Activated CD4-positive, alpha-beta T cell treated with anti-CD3 and anti-CD28 coated beads for 4 hours (primary cell): ENCODE measurements at places on chromosomes 16 and 17.

DNA sequence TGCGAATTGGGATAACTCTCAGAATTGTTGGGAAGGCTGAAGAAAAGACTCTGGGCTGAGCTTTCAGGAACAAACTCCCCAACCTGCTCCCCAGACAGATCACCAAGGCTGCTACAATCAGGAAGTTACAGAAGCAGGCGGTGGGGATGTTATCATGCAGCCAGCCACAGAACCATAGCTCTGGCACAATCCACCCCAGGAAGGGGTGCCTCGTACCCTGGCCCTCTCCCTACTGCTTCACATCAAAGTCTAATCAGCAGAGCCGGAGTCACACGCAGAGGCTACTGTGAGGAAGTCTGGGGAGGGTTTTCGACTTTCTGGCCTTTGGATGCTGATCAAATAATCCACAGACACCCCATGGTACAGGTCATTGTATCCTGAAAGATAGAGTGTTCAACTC, 86.8 kb downstream of the NTN1 start:
- no peak for DNase-seq

DNA sequence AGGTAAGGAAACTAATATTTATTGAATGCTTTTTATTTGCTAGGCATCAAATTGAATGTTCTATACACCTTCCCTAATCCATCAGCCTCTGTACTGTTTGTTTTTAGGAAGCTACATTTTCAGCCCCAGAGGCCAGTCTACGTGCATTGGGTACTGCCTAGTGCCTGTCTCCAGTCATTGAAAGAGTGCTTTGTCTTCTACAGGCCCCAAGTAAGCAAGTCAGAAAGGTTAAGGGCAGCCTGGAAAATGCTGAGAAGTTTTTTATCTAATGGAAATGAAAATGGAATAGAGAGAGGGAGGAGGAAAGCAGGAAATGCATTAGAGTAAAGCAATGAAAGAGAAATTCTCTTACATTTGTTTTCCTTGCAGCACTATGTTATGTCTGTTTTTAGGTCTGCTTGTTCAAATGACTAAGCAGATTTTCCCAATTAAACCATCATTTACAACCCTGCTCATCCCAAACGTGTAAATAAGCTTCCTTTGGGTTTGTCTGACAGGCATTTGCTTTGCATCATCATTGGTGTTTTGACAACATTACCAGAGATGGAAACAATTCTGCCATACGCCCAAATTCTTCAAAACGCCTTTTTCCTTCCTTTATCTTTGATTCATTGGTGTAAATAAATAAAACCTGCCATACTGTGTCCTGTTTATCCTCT, 116.0 kb upstream of the GOT2 start:
- DNase-seq: no peak

- DNase-seq: no peak
Observed at GRCh38 chr16:49644145-49644463, 211.8 kb downstream of the ZNF423 start.

GRCh38 chr16:49556606-49557446, 183.2 kb downstream of the C16orf78 start:
- no peak for DNase-seq

GRCh38 chr16:58628845-58629732, 537 bp downstream of the CNOT1 start:
- peak; percentile 51 for DNase-seq

GRCh38 chr16:51464996-51465395, 313.9 kb upstream of the SALL1 start:
- DNase-seq: no peak

GRCh38 chr17:80012765-80013741, 22.6 kb downstream of the TBC1D16 start:
- DNase-seq: no peak

DNA sequence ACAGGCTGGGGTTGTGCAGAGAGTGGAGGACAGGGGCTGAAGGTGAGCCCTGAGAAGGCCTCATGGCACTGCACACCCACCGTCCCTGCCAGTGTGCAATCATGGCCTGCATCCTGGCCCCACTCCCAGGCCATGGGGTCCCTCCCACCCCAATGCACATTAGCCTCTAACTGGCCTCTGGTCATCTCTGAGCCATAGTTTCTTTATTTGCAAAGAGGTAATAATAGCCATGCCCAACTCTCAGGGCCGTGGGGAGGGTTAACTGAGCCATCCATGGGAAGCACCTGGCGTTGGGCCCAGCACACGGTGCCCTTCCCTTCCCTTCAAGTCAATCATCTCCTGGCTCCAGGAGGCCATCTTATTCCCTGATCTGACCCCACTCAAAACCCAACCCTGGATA, 10.8 kb upstream of the ITGA3 start:
- no peak for DNase-seq

GRCh38 chr17:19928299-19928698, 49.3 kb downstream of the AKAP10 start:
- DNase-seq: no peak

GRCh38 chr17:37399265-37399803, 7.3 kb downstream of the ACACA start:
- DNase-seq: no peak

DNA sequence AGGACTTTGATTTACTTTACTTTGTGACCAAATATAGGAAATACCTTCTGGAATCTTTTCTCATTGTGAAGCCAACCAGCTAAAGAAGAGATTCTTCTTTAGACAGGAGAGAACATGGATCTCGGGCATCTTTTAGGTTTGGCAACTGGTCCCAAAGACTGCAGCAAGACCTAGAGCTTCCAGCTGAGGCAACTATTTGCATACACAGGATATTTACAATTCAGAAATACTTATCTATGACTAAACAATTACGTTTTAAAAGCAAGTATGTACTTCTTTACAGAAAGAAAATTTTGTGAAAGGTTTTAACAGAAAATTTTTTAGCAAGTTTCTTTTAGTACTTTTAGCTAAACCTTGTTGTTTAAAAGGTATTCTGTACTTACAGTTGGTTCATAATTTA, 106.5 kb downstream of the MAP2K4 start:
- no peak for DNase-seq

- no peak for DNase-seq
Observed at GRCh38 chr17:15342460-15342859, 1.1 kb upstream of the TEKT3 start.

DNA sequence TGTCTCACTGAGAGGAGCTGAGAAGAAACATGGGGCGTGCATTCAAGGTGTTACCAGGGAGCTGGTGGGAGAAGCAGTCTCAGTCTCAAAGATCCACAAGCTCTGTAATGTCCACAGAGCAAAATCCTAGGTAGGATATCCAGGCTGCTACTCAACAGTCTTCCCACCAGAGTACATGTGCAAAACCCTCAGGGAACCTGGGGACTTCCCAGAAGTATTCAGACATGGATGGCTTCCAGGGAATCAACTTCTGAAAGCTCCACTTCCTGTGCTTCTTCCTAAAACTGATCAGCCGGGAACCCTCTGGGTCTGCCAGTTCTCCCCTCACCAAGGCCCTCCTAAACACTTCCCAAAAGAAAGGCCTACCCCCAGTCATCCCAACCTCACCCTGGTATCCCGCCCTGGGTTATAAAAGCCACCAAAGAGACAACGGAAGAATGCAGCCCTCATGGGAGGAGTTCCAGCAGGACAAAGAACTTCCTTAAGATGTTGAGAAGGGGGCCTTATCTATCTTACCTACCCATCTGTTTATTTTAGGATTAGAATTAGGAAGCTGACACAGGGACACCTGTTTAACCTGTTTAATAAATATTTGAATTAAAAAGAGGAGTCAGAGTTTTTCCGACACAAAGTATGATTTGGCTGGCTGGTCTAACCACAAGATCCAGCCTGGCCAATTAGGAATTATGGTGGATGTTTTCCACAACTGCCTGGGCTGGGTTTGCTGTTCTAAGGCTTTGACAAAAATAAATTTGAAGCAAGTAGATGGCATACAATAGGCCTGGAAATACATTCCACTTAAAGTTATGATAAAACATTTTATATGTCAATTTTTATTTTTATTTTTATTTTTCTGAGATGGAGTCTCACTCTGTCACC, 37.0 kb downstream of the CUEDC1 start:
- no peak for DNase-seq

DNA sequence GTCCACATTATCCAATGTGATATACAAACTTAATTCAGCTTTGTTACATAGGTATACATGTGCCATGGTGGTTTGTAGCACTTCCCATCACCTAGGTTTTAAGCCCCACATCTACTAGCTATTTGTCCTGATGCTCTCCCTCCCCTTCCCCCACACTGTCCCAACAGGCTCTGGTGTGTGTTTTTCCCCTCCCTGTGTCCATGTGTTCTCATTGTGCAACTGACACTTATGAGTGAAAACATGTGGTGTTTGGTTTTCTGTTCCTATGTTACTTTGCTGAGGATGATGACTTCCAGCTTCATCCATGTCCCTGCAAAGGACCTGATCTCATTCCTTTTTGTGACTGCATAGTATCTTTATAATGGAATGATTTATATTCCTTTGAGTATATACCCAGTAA, 196.7 kb downstream of the CDH11 start:
- DNase-seq: no peak

- DNase-seq: no peak
Observed at GRCh38 chr16:88531931-88532433, 38.2 kb upstream of the ZC3H18 start.

DNA sequence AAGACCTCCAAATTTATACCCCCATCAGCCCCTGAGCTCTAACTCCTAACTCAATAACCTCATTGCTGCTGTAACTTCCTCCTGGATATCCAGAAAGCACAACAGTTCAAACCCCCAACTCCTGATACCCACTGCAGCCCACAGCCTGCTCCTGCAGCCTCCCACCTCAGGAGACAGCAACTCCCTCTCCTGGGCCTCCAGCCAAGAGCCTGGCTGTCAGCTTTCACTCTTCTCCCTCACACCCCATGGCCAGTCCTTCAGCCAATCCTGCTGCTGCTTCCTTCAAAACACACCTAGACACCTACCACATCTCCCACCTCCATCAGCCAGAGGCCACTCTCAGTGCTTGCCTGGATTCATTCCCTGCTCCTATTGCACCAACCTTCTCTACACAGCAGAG, 5.4 kb downstream of the GINS2 start:
- DNase-seq: no peak

GRCh38 chr17:66540131-66540781, 237.8 kb downstream of the PRKCA start:
- DNase-seq: no peak

DNA sequence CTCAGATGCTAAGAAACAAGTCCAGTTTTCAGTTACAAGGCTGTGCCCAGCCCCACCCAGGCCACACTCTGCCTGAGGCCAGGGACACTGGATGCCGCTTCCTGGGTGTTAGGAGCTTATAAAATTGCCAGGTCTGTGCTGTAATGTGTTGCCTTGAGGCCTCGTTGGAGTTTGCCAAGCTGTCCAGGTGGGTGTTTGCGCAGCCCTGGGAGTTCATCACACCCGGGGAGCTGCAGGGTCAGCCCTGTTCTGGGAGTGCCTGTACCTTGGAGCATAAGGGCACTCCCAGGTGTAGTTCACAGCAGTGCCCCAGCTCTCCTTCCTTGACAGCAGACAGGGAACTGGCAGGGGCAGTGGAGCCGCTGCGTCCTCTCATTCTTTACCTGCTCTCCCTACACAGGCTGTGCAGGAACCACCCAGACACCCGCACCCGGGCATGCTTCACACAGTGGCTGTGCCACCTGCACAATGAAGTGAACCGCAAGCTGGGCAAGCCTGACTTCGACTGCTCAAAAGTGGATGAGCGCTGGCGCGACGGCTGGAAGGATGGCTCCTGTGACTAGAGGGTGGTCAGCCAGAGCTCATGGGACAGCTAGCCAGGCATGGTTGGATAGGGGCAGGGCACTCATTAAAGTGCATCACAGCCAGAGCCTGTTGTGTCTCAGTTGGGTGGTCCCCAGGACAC, 1.6 kb downstream of the GFER start:
- DNase-seq: no peak

- no peak for DNase-seq
Observed at GRCh38 chr17:79041723-79042420, 17.9 kb downstream of the C1QTNF1 start.

- no peak for DNase-seq
Observed at GRCh38 chr16:50694206-50694605, 800 bp downstream of the NOD2 start.

DNA sequence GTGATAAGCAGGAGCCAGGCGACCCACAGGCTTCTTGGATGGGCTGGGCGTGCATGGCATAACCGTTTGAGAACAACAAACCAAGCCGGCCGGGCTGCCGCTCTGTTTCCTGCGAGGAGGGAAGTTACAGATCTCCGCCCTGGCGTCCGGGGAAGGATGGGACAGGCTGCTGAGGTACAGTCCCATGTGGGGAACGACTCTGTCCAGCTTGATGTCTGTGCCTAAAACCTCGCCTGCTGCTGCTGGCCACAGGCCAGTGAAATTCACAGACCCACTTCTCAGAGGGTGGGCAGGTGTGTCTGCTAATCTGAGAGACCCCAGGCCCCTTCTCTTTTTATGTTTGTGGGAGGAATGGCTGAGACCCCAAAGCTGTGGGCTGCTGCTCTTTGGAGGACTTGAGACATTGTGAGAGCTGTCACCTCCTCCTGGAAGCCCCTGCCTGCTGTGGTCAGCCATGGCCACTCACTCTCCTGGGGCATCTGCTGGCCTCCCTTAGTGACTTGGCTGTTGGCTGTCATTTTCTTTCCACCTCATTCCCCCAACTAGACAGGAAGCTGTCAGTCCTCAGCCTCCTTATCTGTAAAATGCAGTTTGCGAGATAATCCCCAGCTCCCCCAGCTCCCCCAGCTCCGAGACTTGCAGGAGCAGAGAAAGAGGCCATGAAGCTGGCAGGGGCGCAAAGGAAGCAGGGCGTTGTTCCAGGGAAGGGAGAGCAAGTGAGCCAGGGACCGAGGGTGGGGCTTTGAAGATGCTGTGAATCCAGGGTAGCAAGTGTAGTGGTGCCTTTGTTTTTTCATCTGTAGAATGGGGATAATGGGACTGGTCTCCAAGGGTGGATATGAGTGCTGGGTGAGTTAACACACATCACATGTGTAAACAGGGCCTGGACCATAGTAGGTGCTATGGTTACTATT, 51.0 kb downstream of the CMIP start:
- DNase-seq: no peak

- no peak for DNase-seq
Observed at GRCh38 chr16:54318941-54319340, 32.4 kb upstream of the IRX3 start.

- DNase-seq: no peak
Observed at GRCh38 chr16:84986879-84987278, 24.5 kb downstream of the ZDHHC7 start.

GRCh38 chr17:72726936-72727335, 365.6 kb downstream of the SLC39A11 start:
- DNase-seq: peak; percentile 13

DNA sequence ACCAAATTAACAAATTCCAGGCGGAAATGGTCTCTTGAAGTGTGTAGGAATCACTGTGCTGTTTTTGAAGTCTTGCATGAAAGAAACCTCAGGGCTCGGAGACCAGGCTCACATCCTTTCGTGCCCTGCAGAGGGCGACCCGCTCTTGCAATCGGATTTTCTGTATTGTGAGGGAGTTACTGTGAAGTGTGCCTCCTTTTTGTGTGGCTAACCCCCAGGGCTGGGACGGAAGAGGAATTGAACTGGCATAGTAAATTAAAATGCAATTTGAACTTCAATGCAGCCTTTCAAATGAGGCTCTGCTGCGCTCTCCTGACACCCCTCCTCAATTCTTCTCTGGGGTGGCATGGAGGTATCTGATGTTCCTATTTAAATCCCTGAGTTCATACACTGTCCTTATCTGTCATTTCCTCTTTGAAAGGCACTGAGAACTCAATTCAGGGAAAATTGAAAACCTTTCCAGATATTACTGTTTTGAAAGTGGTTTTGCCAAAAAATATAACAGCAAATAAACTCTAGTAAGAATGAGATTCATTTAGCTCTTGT, 51.5 kb upstream of the MGAT5B start:
- peak; percentile 53 for DNase-seq
